Smooth muscle cell of the brain vasculature (primary cell): ENCODE measurements at places on chromosomes 11 and 22.

DNA sequence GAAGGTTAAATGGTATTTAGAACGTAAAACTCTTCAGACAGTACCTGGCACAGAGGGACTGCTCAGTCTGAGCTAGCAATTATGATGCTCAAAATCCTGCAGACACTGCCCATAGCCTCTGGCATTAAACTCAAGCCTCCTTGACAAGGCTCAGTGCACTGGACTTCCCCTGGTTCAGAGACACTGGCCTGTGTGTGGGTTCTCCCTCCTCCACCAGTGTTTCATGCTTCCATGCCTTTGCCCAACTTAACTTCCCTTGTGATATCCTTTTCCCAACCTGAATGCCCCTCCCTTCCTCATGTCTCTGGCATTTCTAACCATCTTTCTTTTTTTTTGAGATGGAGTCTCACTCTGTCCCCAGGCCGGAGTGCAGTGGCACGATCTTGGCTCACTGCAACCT, 9.1 kb downstream of the LTBP3 start:
- DNase-seq: no peak

GRCh38 chr22:29167032-29167911, 38.4 kb upstream of the EMID1 start:
- no peak for DNase-seq

- no peak for DNase-seq
Measured at GRCh38 chr11:115267871-115268270, 236.3 kb downstream of the CADM1 start.

DNA sequence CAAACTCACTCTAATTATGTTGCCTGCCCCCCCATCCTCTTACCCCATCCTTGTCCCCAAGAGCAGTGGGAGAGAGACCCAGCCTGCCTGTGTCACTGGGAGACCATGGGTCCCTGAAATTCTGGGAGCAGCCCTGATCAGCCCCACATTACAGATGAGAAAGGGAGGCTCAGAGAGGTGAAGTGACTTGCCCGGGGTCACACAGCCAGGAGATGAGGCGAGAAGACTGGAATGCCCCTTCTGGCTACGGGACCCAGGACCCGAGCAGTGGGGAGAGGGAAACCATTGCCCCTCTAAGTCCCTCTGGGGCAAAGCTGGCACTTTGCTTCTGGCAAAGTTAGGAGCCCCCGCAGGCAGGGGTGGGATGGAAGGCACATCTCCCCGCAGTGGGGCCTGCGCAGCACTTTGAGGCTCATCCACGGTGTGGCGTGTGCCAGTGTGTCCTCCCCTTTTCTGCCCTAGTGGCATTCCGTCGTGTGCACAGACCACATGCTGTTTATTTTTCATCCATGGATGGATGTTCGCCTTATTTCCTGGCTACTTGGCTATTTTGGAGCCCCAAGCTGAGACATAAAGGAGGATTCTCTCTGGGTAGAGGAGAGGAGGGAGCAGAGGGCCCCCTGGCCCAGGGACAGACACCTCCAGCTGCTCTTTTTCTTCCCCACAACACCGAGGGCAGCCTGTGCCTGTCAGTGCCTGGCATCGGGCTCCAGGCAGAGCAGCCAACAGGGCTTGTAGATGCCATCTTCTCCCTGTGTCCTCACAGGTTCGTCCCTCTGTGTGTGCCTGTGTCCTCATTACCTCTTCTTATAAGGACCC, 3.7 kb upstream of the FGF3 start:
- no peak for DNase-seq

- peak; percentile 89 for DNase-seq
Measured at GRCh38 chr11:74138572-74138971, 32.2 kb downstream of the C2CD3 start.

DNA sequence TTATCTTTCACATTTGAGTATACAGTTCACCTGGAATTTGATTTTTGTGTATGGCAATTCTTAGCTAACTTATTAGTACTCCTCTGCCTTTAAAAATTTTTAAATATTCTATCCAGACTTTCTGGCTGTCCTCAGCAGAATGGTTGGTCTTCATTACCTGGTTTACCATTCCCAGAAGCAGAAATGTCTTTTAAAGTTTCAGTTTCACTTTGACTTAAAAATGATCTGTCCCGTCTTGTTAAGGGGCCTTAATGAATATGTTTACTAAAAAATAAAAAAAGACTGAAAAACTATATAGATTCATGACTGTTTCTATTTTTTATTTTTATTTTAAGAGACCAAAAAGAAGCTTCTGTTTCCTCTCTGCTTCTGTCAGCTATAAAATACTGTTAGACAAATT, 70.5 kb upstream of the TNRC6B start:
- no peak for DNase-seq

- DNase-seq: no peak
Measured at GRCh38 chr11:130592056-130592455, 143.6 kb downstream of the ADAMTS15 start.

GRCh38 chr22:36334081-36334820, 53.5 kb downstream of the MYH9 start:
- DNase-seq: no peak

GRCh38 chr22:49503896-49504521, 323.7 kb downstream of the BRD1 start:
- DNase-seq: no peak

DNA sequence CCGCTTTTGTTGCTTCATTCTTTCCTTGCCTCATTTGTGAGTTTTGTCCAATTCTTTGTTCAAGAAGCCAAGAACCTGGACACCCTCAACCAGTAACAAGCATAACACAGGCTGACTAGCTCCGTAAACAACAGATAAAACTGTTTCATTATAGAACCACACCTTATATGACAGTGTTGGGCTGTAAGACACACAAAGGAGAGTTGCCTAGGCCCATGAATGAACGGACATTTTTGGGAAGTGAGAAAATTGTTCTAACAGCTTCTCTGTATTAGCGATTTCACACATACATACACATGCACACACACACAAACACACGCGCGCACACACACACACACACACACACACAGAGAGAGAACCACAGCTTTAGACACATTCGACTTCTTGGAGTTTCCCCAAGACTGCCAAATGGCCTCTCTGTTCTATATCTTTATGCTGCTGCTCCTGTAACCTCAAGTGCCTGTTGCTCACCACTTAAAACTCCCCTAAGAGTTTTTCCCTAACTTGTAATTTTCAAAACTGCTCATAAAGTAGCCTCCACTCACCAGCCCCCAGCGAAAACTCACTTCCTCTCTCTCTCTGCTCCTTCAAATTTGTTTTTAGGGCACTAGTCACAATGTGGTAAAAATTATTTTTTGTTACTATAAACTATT, 35.9 kb downstream of the CTSC start:
- DNase-seq: no peak

GRCh38 chr22:42719656-42720262, 911 bp downstream of the A4GALT start:
- DNase-seq: no peak

DNA sequence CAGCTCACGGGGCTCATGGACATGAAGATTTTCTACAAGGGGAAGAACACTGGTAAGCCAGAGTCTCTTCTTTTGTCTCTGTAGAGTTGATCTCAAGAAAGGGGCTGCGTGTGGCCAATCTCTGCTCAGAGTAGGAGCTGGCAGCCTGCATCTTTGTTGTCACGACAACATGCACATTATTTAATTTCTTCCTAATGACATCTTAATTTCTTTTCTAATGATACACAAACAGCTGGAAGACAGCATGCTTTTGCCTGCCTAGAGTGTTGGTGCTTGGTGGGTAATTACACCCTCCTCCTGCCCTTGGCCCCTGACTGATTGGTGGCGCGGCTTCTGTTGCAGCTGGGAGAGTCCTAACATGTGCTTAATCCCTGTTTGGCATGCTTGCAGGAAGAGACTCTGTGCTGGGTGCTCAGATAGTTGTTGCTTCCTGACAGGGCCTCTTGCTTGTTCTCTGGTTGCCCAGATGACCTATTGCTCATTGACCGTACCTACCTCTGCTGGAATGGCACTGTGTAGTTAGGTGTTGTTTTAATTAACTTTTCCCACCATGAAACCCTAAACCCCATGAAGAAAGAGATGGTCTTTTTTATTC, 106.9 kb upstream of the SORL1-AS1 start:
- no peak for DNase-seq

DNA sequence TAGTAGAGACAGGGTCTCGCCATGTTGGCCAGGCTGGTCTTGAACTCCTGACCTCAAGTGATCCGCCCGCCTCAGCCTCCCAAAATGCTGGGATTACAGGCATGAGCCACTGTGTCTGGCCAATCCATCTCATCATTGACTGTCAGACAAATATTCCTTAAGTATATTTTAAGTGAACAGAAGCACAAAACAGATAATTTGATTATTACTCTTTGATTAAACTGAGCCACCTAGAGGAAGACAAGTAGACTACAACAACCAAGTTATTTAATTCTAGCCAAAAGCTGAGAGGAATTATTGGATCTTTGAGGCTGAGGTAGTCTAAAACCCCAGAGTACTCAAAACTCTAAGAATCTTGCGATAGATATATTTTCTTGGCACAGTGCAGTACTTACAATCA, 1.2 kb downstream of the ACRV1 start:
- DNase-seq: no peak

DNA sequence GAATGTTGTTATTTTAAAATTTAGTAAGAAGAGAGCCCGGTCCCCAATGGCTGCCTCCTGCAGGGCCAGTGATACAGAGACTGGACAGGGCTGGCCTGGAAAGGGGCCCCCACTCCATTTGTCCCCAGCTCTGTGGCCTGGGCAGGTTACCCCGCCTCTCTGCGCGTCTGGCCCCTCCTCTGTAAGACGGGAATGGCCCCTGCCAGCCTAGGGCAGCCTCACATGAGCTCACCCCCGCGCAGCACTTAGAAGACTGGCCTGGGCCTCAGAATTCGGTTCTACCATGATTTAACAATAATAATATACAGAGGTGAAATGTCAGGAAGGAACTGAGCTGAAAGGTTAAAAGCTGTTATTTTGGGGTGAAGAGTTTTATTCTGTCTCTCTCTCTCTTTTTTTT, 1.3 kb downstream of the APOBEC3G start:
- DNase-seq: no peak

- no peak for DNase-seq
Measured at GRCh38 chr11:118892964-118893363, 9.3 kb downstream of the CXCR5 start.

GRCh38 chr11:9876331-9876730, 212.5 kb downstream of the SWAP70 start:
- DNase-seq: no peak

DNA sequence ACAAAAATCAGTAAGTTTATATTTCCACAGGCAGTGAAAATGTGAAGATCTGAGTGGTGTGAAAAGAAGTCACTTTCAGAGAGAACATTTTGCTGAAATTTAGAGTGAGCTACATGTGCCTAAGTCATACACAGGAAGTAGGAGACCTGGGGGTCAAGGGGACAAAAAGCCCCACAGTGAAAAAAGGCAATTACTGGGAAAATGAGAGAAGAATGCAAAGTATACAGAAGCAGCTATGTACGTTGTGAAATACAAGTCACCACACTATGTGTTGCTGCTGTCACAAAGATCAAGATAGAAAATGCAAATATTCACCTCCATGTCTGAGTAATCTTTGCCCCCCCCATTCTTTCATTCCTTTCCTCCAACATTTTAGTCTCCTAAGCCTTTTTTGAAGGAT, 21.6 kb upstream of the SESN3 start:
- DNase-seq: no peak

DNA sequence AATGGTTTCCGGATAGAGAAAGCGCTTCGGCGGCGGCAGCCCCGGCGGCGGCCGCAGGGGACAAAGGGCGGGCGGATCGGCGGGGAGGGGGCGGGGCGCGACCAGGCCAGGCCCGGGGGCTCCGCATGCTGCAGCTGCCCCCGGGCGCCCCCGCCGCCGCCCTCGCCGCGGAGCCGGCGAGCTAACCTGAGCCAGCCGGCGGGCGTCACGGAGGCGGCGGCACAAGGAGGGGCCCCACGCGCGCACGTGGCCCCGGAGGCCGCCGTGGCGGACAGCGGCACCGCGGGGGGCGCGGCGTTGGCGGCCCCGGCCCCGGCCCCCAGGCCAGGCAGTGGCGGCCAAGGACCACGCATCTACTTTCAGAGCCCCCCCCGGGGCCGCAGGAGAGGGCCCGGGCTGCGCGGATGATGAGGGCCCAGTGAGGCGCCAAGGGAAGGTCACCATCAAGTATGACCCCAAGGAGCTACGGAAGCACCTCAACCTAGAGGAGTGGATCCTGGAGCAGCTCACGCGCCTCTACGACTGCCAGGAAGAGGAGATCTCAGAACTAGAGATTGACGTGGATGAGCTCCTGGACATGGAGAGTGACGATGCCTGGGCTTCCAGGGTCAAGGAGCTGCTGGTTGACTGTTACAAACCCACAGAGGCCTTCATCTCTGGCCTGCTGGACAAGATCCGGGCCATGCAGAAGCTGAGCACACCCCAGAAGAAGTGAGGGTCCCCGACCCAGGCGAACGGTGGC, 15.7 kb downstream of the PIK3IP1 start:
- no peak for DNase-seq
